ENCODE measurements at places on chromosomes 4 and X.

DNA sequence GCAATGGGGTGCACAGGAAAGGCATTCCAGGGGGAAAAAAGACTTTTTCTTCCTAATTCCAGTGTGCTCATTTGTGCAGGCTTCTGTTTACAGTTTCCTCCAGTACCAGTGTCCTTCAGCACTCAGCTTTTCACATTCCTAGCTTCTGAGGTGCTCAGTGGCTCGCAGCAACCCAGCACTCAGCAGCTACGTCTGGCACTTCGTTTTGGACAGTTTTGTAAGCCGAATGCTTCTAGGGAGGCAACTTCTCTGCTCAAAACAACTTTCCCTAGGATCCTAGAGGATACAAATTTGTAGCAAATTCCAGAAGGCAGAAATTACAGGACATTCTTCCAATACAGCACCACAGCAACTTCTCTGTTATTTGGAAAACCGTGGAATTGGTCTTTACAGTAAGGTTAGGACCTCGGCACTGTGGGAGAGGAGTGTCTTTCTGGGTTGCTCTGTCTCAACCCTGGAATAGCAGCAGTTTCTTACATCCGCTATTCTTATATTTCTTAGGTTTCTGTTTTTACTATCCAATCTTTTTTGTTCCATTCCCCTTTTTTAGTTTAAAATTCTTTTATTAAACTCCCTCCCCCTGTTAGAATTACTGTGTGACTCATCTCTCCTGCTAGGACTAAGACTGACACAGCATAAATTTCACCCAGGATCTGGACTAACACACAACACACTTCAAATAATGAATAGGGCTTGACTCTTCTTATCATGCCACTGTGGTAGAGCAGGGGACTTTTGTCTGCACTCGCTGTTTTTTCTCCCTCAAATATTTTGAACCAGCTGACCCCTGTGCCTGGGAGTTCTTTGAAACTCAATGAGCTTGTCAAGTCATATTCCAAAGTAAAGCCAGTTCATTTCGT is 1314.7 kb downstream of the FSTL5 start:
- DNase-seq: no peak

- DNase-seq: peak; percentile 5
Observed at GRCh38 chr4:157664726-157665125, 444.2 kb downstream of the GRIA2 start.

GRCh38 chr4:113394730-113395530 is 345.5 kb downstream of the ANK2 start:
- DNase-seq: peak; percentile 64

- DNase-seq: peak; percentile 53
Observed at GRCh38 chr4:40976343-40976742, 226.6 kb downstream of the NSUN7 start.

GRCh38 chr4:121227341-121227792 is 63.2 kb upstream of the TNIP3 start:
- no peak for DNase-seq

DNA sequence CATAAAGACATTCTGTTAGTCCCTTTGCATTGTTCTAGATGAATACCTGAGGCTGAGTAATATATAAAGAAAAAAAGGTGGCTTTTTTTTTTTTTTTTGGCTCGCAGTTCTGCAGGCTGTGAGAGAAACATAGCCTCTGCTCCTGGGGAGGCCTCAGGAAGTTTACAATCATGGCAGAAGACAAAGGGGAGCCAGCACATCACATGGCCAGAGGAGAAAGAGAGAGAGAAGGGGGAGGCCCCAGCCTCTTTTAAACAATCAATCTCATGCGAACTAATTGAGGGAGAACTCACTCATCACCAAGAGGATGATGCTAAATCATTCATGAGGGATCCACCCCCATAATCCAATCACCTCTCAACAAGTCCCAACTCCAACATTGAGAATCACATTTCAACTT is 364.0 kb upstream of the EPHA5 start:
- DNase-seq: no peak

- no peak for DNase-seq
Observed at GRCh38 chr4:83369831-83370639, 35.4 kb upstream of the HPSE start.

Data from HTR-8/SVneo (cell line).